ENCODE measurements at places on chromosomes 12 and 14.

GRCh38 chr14:76351941-76352340, 24.0 kb upstream of the ESRRB start:
- no peak for DNase-seq

DNA sequence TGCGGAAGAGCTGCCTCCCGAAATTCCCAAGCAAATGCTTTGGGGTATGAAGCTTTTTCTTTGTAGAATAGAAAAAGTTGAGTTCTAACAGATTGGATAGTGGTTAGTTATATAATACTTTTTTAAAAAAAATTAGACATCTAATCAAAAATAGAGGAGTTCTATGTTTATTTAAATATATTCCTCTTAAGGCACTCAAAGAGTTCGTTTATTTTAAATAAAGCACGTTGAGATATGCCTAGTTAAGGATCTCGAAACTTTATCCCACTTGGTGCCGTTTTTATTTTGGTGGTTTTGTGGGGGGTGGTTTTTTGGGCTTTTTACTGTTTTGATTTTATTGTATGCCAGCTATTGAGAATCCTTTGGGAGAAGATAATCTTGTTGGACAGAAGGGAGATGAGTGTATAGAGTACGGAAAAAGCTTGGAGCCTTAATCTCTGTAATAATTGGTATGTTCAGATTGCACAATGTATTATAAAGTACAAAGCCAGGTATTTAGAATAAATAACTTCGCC, 10.7 kb upstream of the SNAPC1 start:
- no peak for DNase-seq

DNA sequence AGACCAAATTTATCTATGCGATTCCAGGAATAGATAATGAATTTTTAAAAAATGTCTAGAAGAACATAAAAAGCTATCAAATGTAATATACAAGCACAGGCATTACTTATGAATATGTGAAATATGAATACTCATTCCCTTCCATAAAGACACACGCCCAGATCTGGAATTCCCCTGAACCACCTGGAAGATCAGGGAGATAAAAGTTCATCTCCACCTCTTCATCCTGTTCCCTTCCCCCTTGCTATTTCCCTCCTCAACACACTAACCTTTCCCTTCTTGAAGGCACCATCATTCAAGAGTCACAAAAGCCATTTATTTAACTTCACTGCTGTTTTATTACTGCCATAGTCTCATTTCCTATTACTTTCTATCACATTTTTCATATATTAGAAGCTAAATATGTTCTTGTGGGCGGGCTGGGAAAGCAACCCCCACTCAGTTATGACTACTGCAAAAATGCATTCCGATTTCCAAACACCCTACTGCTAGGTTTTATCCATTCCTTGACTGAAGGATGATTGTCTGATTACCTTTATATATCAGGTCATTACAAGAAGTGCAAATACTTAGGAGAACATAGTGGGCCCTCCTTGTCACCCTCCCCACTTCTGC, 16.1 kb downstream of the FGD6 start:
- DNase-seq, result no peak

- DNase-seq, result no peak
These were observed 159.2 kb downstream of the PAWR start for GRCh38 chr12:79531518-79531917.

DNA sequence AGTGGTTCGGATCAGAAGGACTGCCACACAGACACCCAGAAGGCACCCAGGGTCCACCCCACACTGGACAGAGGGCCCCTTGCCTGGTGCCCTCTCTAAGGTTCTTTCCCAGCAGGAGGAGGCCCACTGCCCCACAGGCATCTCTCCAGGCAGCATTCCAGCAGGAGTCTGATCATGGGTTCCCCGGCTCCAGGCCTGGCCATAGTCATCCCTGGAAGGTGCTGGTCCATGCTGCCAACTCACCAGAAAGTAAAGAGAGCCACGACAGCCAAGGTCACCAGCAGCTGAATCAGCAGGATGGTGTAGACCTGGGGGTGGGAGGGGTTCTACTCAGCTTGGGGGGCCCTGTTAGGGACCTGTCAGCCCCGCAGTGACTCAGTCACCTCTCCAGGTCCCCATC, 6.4 kb downstream of the FAIM2 start:
- DNase-seq, result no peak
